HFFc6 (cell line): ENCODE measurements at places on chromosomes 13 and 19. TPM values are rescaled to one million over a fixed set of nuclear protein-coding genes. Genes with fewer than 3 reads are reported as not detected.
A peak's percentile ranks its signal among the peaks of the same experiment; 100 is the strongest.

GRCh38 chr13:34862311-34862710 lies 79.8 kb upstream of the NBEA start:
- no peak overlapping the region for H3K27ac ChIP-seq
- no peaks in the 10 kb centered on the region for H3K27me3 ChIP-seq
- no peak overlapping the region for H3K4me3 ChIP-seq
- peaks cover 25% of the 10 kb centered on the region; the same call in 1 of the 2 replicates for H3K4me1 ChIP-seq
- H3K36me3 ChIP-seq, result no peaks in the 10 kb centered on the region
- DNase-seq, result peak; percentile 3

GRCh38 chr19:51690454-51691073 lies 2.6 kb upstream of the SPACA6 start:
- H3K36me3 ChIP-seq, result peaks cover 25% of the 10 kb centered on the region
- peaks cover 52% of the 10 kb centered on the region for H3K4me1 ChIP-seq
- DNase-seq, result peak; percentile 55
- peak overlapping the region; percentile 93 for H3K27ac ChIP-seq

- no peak overlapping the region for H3K4me3 ChIP-seq
- DNase-seq, result no peak
- H3K4me1 ChIP-seq, result peaks cover 48% of the 10 kb centered on the region
These were observed 45.1 kb upstream of the FARP1 start for GRCh38 chr13:98097749-98098148.

DNA sequence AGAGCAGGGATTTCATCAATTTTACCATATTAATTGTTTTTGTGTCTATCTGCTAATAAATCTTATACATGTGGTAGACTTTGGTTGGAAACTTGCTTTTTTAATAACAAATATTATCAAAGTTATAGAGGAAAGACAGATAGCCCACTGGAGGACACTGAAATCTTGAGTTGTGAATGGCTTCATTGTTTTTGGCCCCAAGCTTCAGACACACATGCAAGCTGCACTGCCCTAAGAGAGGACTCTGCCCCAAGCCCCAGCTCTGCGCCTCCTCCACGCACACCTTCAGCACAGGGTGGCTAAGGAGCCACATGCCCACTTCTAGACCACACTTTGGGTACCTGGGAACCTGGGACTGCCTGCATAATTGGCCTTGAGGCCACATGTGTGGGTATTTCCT lies 35.2 kb downstream of the RCBTB2 start:
- H3K4me1 ChIP-seq, result peaks cover 36% of the 10 kb centered on the region
- DNase-seq, result no peak
- H3K27me3 ChIP-seq, result no peaks in the 10 kb centered on the region
- no peaks in the 10 kb centered on the region for H3K36me3 ChIP-seq
- H3K4me3 ChIP-seq, result no peak overlapping the region

DNA sequence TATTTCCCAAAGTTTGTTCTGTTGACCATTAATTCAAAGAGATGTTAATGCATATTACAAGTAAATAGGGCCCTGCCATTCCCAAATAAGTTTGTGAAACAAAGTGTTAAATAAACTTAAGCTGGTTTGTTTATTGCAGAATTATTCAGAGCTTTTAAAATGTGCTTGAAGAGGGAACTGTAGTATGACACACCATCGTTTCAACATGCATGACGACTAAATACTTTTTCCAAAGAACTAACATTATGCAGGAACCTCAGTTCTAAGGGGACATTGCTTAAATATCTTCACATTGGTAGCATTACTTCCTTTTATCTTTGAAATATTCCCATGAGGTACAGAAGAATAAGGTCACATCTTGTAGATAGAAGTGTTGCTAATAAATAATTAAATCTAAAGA lies 14.6 kb downstream of the LHFPL6 start:
- H3K4me3 ChIP-seq, result no peak overlapping the region
- no peaks in the 10 kb centered on the region for H3K27me3 ChIP-seq
- H3K4me1 ChIP-seq, result peaks cover 38% of the 10 kb centered on the region
- DNase-seq, result no peak

GRCh38 chr13:36418022-36418805 lies 14.1 kb upstream of the CCNA1 start:
- H3K36me3 ChIP-seq, result no peaks in the 10 kb centered on the region
- peak; percentile 16 for DNase-seq
- H3K4me3 ChIP-seq, result peak overlapping the region; percentile 51
- peaks cover 2% of the 10 kb centered on the region for H3K27me3 ChIP-seq
- peaks cover 26% of the 10 kb centered on the region for H3K4me1 ChIP-seq
- H3K27ac ChIP-seq, result no peak overlapping the region

GRCh38 chr13:112182251-112182650 lies 115.3 kb downstream of the SOX1 start:
- DNase-seq, result no peak
- H3K4me1 ChIP-seq, result no peaks in the 10 kb centered on the region
- peaks cover 3% of the 10 kb centered on the region; the same call in 1 of the 2 replicates for H3K36me3 ChIP-seq
- peaks cover 7% of the 10 kb centered on the region for H3K27me3 ChIP-seq
- no peak overlapping the region for H3K4me3 ChIP-seq

Gene THSD1
- 3.0 to 5.7 TPM (median 5.6 TPM) in 3 replicates for total RNA-seq

Gene KLC3
- not detected in 3 replicates for total RNA-seq

Gene RXFP2
- total RNA-seq, result not detected in 3 replicates
